Fibroblast of the aortic adventitia (primary cell): ENCODE measurements at places on chromosomes 16 and 17. TPM values are rescaled to one million over a fixed set of nuclear protein-coding genes. Genes with fewer than 3 reads are reported as not detected.
A peak's percentile ranks its signal among the peaks of the same experiment; 100 is the strongest.

DNA sequence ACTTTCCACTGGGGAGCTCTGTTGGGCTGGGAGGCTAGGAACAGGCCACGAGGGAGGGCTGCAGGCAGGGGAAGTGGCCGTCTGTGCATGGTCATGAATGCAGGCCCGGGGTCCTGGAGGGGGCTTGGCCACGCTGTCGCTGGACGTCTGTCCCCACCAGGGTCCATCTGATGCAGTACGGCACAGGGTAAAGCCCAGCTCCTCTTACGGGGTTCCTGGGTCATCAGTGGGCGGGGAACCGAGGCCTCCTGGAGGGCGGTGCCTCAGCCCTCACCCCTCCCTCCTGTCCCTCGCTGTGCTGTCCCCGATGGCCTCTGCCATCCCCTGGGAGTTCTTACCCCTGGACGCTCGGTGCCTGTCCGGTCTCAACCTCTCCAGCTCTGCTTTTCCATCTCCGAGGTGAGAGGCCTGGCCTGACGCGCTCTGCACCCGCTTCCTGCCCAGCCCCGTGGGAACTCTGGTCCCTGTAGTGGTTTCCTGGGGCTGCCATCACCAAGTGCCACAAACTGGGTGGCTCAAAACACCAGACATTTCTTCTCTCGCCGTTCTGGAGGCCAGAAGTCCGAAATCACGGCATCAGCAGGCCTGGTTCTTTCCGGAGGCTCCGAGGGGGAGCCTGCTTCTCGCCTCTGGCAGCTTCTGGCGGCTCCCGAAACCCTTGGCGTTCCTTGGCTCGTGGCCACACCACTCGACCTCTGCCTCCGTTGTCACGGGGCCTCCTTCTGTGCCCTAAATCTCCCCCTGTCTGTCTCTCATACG, 182.8 kb downstream of the SEC14L1 start:
- DNase-seq = peak; percentile 48

DNA sequence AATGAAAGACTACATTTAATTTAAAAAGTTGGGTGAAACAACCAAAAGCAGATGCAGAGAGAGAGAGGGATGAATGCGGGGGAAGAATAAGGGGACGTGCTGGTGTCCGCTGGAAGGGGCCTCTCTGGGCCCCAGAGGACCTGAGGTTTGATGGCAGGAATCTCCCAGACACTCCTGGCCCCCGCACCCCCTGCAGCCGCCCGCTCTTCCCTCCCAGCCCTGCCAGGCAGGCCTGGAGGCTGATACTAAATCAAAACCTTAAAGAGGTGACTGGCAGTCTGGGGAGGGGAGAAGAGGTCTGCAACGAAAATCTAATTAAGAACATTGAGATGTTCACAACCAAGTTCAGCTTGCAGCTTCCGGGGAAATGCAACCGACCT, 2.4 kb downstream of the FOXL1 start:
- no peak for DNase-seq

TBC1D3 gene
- total RNA-seq = not detected in 2 replicates

KRT40 gene
- not detected in 2 replicates for total RNA-seq

GRCh38 chr17:42841975-42842685, 2.2 kb upstream of the AOC2 start:
- DNase-seq = peak; percentile 50

DNA sequence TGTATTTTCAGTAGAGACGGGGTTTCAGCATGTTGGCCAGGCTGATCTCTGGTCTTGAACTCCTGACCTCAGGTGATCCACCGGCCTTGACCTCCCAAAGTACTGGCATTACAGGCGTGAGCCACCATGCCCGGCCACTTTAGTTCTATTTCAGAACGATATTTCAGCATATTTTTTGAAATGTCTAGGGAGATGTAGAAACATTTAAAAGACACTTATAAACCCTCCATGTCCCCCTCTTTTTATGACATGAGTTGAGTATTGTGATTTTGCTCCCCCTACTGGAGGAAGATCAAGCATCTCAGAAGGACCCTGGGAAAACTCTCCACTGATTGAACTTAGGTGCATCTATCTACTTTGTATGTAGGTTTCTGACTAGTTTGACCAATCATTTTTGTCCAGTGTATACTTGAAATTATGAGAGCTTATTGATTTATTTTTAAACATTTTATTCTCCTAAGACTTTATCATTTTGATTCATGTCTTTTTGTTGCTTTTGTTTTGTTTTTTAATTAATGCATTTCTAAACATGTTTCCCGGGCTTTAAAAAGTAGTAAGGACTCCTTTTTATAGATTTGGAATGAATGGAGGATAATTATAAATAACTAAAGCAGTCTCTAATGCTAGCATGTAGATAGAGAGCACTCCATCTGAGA, 105.1 kb downstream of the CHD9 start:
- DNase-seq = peak; percentile 77

- DNase-seq = no peak
These were observed 53.9 kb upstream of the ERN1 start for GRCh38 chr17:64183815-64184214.

DNA sequence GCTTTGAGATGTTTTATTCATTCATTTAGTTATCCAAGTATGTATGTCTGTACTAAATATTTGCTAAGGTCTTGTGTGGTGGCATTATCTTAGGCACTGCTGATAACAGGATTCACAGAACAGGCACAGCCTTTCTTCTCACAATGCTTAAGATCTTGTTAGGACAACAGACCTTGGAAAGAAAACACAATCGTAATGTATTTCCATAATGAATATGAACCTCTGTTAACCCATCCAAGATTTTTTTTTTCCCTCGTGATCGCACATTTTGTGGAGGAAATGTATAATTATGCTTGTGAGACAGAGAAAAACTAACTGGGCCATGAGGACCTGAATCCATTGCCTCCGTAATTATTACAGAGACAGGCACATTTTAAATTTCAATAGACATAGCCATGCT, 121.9 kb downstream of the NPIPB5 start:
- DNase-seq = no peak

DNA sequence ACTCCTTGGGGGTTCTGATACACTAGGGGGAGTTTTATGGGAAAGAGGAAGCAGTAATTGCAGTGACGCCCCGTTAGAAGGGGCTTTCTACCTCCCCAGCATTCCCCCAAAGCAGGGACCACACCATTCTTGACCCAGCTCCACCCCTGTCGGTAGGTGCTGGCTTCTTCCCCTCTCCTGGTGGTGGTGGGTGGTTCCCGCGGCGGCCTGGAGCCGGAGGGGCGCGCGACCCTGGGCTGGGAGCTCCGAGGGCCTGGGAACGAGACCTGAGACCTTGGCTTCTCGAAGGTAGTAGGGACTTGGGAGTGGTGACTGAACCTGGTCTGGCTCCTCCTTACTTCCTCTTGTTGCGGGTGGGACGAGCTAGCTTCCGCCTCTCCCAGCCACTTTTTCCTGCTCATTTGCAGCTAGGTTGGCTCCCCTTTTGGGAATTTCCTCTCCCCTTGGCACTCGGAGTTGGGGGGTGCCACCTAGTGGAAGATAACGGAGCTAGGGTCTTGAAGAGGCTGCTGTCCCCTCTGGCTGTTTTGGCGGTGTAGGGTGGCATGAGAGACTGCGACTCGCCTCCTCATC, 438 bp downstream of the GRN start:
- DNase-seq = peak; percentile 59

DNA sequence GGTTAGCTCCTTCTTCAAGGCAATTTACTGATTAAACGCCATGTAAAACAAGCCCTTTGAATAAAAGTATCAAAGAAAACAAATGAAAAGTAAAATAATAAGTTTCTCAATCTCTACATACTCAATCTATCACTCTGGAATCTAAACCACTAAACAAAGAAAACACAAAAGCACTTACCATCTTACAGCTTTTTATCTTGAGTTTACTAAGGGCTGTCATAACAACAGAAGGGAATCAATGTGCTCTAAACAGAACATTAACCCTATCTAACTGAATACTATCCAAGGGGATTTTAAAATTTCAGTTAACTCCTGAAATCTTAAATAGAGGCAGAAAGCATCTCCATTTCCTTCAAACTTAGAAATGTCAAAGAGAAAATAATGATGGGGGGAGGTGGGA, 3.4 kb downstream of the SKA2 start:
- peak; percentile 35 for DNase-seq

DNA sequence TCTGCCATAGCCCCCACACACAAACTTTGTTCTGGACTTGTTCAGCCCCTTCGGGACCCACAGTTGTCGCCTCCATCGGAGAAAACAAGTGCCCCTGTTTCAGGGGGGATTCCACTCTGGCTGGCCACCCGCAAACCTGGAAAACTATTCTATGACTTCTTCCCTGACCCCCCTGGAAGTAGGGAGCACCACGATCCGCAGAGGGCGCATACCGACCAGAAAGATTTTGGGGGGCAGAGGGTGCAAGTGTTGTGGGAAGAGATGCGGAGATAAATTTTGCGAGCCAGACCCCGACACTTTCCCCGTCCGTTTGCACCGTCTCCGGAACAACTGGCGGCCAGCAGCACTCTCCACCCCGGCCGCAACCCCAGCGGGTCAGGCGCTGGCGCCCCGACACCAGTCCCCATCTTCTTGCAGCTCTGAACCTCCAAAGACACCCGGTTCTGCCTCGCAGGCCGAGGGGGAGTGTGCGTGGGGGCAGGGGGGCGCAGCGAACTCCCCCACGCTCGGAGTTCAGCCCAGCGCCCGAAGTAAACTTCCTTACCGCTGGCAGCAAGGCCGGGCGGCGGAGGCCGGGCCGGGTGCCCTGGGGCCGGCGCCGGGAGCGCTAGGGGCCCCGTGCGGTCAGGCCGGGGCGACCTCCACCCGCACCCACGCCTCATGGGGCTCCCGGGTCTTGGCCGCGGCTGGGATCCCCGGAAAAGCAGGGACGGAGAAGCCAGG, 744 bp downstream of the SALL1 start:
- DNase-seq = no peak

DNA sequence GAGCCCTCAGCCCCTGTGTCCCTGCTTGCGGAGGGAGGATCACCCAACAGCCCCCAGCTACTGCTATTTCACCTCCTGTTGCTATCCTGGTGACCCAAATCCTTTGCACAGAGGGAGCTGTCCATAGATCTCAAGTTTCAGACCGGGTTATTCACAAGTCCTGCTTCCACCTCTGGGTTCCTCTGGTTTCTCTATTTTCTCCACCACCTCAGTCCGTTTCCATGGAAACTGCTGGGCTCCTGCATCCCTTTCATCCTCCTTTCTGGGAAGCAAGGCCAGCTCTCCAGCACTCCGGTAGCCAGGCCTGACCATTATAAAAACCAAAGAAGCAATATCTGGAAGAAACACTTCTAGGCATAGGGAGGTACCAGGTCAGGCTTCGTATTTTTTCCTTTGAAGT, 4.8 kb upstream of the CALB2 start:
- DNase-seq = no peak

EPX gene
- total RNA-seq = not detected in 2 replicates

OMG gene
- total RNA-seq = 0.63 and 3.9 TPM in 2 replicates

GRCh38 chr16:29816694-29817441, 916 bp downstream of the PAGR1 start:
- peak; percentile 58 for DNase-seq

NOS2 gene
- total RNA-seq = 0.16 TPM in 1 of 2 replicates, not detected in the other

DNA sequence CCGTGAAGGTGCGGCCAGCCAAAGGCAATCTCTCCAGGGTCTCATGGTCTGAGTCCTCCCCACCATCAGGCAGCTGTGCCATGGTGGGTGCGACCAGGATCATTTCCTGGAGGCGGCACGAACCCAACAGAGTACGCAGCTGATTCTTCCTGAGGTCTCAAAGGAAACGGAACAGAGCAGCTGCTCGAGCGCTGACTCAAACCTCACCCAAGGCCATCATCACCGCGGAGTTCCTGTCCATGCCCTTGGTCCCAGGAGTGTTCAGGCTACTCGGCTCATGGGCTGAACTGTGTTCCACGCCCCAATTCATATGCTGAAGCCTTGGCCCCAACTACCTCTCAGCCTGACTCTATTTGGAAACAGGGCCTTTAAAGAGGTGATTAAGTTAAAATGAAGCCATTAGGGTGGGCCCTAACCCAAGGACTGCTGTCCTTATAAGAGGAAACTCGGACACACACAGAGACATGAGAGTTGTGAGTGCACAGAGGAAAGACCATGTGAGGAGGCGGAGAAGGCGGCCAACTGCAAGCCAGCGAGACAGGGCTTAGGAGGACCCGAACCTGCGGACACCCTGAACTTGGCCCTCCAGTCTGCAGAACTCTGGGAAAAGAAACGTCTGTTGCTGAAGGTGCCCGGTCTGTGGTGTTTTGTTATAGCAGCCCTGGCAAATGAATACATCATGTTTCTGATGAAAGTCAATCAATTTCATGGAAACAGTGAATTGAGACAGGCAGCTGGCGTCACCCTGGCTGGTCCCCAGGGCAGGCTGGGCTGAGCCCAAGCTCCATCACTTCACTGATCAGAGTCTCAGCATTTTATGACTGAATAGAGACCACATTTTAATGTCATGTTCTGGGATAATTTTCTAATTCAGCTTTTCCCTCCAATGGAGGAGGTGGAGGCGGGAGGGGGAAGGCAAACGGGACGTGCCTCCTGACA, 13.7 kb downstream of the MXRA7 start:
- DNase-seq = peak; percentile 61

DNA sequence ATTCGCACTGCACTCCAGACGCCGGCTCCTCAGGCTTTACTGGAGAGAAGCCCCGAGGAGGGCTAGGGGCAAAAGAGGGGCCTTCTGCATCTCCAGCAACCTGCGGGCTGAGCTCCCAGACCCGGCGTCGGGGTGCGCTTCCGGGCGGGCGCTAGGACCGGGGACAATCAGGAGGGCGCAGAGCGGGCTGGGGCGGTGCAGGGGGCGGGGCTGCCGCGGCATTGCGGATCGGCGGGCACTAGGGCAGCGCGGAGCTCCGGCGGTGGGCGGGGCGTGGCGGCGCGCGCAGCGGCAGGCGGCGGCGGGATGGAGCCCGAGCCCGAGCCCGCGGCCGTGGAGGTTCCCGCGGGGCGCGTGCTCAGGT, at the start of gene TSEN54:
Gene TSEN54 (plus strand): TSS at position 274 of the 364 bp plus-strand sequence. CDS start 33 bp downstream, at position 307.
- peak; percentile 80 for DNase-seq

DNA sequence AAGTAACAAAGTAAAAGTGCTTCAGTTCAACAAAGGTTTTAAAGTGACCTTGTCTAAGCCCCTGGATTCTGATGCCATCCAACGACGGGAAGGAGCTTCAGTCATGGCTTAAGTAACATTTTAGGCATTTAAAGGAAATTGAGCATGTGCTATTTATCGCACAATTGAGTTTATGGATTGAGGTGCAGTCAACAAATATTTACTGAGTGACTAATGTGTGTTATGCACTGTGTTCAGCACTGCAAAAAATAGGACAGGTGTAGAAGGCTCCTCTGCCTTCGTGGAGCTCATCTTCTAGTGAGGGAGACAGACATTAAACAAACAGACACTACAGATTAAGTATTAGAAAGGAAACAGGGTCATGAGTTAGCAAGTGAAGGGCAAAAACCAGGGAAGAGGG, 12.5 kb downstream of the TMIGD1 start:
- no peak for DNase-seq

- no peak for DNase-seq
These were observed 18.0 kb upstream of the CEP20 start for GRCh38 chr16:15906439-15906838.
